ENCODE measurements at places on chromosomes 7 and 10.

DNA sequence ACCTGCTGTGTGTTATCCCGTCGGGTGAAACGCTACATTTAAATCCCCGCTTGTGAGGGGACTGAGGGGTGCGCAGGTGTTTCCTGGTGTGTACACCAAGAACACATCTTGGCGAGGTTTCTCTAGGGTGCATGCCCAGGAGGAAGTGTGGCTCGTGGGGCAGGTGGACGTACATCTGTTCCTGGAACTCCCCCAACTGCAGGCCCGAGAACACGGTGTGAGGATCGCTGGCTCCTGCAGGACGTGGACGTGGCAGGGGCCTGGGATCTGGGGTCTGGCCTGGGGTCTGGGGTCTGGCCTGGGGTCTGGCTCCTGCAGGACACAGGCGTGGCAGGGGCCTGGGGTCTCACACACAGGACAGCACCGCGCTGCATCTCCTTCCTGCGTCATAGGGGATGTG lies 10.1 kb downstream of the KNDC1 start:
- DNase-seq: peak; percentile 62

- DNase-seq: no peak
These were observed 1193.0 kb upstream of the CELF2 start for GRCh38 chr10:9824631-9825071.

DNA sequence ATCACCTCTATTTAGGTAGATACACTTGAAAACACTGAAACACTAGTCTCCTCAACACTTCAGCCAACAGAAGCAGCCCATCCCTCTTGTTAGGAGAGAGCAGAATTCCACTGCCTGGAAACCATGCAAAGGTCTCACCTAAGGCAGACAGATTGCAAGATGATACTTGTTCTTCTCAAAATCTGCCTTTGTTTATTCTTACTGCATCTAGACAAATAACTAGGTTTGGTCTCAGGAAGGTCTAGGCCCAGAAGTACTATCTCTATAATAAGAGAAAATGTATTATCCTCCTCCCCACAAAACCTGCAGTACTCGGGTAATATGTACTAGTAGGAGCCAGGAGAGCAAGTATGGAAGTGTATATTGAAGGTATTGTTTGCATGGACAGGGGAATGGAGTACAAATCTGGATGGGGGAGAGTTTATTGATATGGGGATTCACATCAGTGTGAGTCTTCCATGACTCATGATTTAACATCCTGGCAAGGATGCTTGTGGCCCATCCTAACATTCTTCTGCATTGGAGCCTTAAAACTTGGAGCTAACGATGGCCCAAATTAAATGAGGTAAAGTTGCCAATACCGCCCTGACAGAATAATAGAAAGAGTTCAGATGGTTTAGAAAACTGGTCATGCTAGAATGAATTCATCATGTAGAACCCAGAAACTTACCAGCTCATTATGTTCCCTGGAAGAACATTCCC lies 109.2 kb downstream of the EPC1 start:
- DNase-seq: no peak

DNA sequence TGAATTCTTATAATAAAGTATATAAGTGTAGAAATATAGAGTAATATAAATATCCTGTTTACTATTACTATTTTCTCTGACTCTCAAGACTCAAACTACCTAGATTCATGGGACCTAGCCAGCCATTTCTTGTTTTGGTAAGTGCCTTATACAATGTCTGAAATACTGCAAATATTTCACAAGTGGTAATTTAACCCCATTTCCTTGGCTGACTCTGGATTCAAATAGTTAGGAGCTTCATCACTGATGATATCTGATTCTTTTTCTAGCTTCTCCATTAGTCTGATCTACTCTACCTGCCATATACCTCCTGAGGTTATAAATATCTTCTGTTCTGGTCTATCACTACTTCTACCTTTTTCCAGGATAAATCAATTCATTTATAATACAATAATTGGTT lies 6.4 kb upstream of the RALA start:
- DNase-seq: no peak

- DNase-seq: no peak
These were observed 73.7 kb downstream of the ITIH5 start for GRCh38 chr10:7593063-7593462.

DNA sequence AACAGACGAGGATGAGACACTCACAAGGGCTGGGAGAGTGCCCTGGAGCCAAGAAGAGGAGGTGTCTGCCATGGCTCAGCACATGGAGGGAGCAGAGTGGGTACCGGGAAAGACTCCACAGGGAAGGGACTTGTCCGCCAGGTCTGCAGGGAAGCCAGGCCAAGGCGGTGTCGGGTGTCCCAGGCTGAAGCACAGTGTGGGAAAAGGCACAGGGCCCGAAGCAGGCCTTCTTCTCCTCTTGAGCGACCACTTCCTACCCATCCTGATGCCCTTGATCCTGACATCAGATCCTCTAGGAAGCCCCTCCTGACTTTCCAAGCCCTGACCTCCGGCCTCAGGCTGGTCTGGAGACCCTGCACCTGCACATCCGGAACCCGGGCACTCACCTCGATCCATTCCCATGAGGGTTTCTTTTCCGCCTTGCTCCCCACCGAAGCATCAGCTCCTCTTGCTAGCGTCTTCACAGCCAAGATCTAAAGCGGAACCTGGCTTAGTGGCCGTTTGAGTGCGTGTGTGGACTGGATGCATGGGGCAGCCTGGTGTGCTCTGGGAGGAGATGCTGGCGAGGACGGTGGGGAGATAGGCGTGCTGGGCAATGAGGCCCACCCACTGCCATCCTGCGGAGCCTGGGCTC lies 8.5 kb downstream of the CALML3 start:
- peak; percentile 15 for DNase-seq

- no peak for DNase-seq
These were observed 125.8 kb downstream of the TPST1 start for GRCh38 chr7:66330961-66331360.

All from dorsolateral prefrontal cortex (tissue), 122 donors.